Stimulated activated CD4-positive, alpha-beta T cell treated with anti-CD3 and anti-CD28 coated beads, TNF-alpha, amount 100 ng/mL, for 24 hours (primary cell): ENCODE measurements at places on chromosomes 12 and 14.

DNA sequence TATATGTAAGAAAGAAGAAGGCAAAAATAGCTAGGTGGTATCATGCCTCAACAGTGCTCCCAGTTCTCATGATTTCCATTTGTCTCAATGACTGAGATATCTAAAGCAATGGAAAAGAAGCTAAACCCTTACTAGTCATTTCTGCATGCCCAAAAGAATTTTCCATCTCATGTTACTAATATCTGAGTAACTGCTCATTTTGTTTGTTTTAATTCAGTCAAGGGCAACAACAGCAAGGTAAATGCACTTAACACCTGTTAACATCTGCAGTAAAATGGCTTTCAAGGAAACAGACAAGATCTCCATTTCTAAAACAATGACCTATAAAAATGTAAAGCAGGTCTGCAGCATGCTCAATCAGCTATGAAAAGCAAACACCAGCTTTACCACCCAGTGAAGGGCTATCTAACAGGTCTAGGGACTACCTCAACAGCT is 19.4 kb upstream of the SELPLG start:
- DNase-seq = no peak

DNA sequence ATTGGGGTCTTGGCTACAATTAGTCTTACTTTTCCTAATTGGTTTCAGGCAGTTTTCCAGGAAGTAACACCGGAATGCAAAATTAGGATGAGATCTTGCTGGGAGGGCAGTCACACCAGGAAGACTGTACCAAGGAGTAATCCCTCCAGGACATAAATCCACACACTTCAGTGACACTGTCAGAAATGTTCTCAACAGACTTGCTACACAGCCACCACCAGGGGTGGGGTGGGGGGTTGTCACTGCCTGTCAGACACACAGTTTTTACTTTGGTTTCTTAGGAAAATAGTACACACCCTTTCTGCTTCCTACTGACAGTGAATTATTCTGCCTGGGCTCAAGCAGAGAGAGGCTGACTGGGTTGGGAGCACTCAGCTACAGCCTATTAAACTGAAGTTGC is 102.9 kb upstream of the CCDC196 start:
- DNase-seq = no peak

DNA sequence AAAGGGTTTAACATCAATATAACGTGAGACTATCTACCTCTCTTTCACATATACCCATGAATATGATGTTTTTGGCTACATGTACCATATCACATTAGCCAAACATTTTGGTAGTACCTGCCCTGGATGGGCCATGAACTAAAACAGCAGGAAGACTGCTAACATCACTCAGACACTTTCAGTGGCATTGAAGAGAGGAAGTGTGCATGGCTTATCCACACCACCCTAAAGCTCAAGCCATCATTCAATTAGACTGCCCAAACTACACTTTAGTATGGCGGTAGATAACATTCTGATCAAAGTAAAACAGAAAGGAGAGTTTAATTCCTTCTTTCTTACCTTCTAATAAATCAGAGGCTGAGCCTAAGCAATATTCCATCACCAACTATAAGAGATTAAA is 103.0 kb downstream of the PEBP1 start:
- DNase-seq = no peak

GRCh38 chr14:102699416-102700110 is 77.7 kb upstream of the TRAF3 start:
- no peak for DNase-seq

DNA sequence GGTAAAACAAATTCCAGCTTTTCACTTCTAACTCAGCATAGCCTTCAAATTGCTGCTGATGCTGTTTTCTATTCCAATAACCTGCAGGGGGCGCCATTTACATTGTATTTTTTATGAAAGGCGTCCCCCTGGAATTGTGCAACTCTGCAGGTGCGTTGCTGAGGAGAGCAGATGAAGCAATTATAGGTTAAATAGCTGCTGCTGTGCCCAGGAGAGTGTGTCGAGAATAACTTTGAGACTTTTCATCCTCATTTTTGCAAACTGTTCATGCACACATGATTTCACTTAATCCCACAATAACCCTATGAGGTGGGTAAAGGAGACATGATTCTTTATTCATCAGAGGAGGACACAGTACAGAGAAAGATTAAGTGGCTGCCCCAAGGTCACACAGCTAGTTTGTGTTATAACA is 75.7 kb downstream of the MYRFL start:
- DNase-seq = peak; percentile 48

- no peak for DNase-seq
These were observed 57.3 kb downstream of the ANKRD9 start for GRCh38 chr14:102452302-102452701.

GRCh38 chr12:68786929-68787328 is 21.0 kb upstream of the MDM2 start:
- no peak for DNase-seq

GRCh38 chr12:2467447-2468195 is 327.1 kb upstream of the FKBP4 start:
- no peak for DNase-seq

GRCh38 chr14:44404036-44404435 is 103.0 kb downstream of the FSCB start:
- no peak for DNase-seq

DNA sequence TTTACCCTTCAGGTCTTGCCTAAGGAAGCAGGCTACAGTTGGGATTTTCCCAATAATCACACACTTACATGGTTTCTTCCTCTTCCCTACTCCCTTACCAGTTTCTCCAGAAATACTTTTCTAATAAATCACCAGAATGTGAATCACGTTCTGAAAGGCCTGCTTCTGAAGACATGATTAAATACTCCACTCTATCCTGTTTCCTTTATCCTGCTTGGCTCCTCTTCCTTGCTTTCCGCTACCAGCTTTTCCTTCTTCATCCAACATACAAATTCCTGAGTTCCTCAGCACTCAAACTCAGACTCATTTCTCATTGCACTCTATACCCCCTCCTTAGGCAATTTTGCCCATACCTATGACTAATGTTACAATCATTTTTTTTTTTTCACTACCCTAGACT is 118.3 kb downstream of the MGAT4C start:
- DNase-seq = no peak

GRCh38 chr12:108995370-108995992 is 25.4 kb downstream of the SVOP start:
- no peak for DNase-seq

GRCh38 chr12:130139567-130140421 is 22.5 kb upstream of the FZD10 start:
- no peak for DNase-seq

GRCh38 chr12:62512901-62513300 is 46.3 kb downstream of the MON2 start:
- DNase-seq = no peak

DNA sequence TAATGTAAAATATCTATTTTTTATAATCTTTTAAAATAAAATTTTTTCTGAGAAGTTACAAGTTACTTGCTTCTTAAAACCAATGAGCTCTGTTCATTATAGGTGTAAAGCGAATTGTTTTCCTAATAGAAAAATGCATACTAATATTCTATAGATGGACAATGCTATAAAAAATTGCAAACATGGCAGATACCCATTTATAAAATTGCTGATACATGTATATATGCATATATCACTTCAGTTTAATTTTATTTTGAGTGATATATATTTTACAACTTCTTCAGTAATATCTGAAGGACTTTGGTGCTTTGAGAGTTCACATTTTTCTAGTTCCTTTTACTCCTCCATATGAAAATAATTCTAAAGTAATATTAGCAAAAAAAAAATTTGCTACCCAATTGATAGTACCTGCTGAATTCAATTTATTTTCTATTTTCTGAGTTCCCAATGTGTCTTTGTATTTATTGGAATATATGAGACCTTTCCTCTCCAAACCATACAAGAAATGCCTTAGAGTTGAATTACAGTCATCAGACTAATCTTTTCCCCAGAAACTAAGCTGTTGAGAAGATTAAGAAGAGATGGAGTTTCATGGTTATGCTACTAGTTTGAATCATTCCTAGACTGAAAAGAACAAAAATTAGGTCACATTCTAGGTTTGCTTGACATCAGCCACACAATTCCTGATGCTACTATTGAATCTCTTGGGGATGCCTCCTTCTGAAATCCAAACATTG is 1937.5 kb upstream of the SEL1L start:
- DNase-seq = no peak

GRCh38 chr12:56753566-56753965 is 1.4 kb upstream of the PRIM1 start:
- DNase-seq = no peak

GRCh38 chr12:89524541-89525304 is at the start of gene GALNT4:
Gene GALNT4 (minus strand): TSS chr12:89524796. CDS start chr12:89524549, 247 bp downstream.
- DNase-seq = peak; percentile 50

DNA sequence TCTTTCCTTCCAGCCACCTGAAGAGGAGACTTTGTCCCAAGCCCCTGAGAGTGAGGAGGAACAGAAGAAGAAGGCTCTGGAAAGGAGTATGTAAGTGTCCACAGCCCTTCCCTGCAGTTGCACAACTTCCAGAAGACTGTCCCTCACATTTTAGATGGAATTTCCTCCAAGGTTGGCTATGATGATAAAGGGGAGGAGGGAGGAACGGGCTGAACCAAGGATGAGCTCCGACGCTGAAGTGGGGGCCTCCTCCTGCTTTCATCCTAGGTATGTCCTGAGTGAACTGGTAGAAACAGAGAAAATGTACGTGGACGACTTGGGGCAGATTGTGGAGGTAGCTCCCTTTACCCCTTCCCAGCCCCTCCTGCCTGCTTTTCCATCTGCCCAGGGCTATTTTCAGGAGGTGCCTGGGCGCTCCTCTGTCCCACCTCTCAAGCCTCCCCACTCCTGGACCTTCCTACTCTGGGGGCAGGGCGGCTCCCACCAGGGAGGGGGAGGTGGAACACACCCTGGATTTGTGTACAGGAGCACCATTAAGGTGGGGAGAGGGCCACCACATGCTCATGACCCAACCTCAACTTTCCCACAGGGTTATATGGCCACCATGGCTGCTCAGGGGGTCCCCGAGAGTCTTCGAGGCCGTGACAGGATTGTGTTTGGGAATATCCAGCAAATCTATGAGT is 2.3 kb downstream of the ARHGEF25 start:
- no peak for DNase-seq

- DNase-seq = no peak
These were observed 173.1 kb downstream of the DUSP6 start for GRCh38 chr12:89179245-89179644.
